ENCODE measurements at places on chromosomes 2 and 18.
A peak's percentile ranks its signal among the peaks of the same experiment; 100 is the strongest.

GRCh38 chr2:187549193-187549592 is 5.0 kb downstream of the TFPI start:
- no peak for DNase-seq

DNA sequence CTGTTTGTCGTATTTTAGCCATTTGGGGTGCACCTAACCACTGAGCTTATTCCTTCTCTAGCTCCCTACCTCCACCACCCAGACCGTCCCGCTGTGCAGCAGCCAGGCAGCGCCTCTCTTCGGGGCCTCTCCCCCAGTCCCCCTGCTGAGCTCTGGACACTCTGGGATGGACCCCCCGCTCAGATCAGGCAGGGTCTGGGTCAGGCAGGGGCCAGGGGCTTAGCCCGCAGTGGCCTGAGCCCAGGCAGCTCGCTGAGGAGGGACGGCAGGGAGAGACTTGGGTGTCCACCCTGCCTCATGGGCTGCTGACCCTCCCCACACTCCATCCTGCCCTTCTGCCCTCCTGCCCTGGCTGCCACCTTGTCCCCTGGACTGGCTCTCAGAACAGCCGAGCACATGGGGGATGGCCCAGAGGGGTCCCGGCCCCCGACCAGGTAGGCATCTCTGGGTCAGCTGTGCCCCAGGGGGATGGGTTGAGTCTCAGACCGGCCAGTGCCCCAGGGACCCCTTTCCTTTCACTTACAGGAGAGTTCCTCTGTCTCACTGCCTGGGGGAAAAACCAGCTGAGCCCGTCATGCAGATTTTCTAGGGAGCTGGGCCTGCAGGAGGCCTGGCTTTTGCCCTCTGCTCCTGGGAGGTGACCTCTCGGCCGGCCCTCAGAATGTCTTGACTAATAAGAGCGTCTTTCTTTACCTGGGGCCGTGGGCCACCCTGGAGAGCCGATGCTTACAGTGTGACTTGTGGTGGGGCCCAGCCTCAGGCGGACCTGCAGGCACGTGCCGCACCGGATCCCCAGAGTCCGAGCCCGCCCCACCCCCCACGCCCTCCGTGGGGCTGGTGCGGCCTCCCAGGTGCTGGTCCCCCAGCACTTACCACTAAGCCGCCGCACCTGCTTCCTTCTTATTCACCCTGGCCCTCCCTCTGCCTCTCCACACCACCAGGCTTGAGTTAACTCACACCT is 22.8 kb upstream of the PXDN start:
- DNase-seq: no peak

DNA sequence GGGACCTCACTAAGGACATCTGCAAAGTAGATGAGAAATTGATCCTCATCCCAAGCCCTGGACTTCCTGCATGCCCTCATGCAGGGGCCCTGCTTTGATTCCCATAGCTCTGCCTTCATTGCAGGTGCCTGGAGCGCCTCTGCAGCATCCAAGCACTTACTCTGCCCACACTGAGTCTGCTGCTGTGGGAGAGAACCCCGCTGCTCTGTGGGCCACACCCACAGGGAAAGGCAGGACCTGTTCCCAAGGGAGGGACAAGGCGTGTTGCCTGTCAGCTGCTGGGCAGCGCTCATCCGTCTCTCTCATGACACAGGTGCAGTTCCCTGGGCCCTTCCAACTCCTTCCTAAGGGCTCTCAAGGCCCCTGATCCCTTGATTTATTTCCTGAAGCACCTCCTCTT is 266.8 kb upstream of the SMIM21 start:
- DNase-seq: no peak

GRCh38 chr2:95082477-95082876 is 39.1 kb downstream of the MRPS5 start:
- DNase-seq: no peak

GRCh38 chr2:195711478-195711877 is 54.5 kb downstream of the SLC39A10 start:
- DNase-seq: no peak

DNA sequence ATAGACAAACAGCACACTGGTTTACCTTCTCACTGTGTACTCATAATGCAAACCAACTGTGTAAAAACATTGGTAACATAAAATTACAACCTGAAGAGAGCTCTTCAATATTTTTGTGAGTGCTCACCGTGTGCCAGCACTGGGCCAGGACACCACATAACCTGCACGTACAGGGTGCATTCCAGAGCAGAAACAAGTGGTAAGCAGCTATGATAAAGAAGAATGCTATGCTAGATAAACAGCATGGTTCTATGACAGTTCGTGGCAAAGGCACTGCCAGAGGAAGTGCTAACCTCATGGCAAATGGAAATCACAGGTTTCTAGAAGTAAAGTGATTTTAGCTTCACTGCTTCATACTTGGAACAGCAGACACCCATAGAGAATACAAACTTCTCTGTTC is 343.5 kb downstream of the MTX2 start:
- DNase-seq: no peak

DNA sequence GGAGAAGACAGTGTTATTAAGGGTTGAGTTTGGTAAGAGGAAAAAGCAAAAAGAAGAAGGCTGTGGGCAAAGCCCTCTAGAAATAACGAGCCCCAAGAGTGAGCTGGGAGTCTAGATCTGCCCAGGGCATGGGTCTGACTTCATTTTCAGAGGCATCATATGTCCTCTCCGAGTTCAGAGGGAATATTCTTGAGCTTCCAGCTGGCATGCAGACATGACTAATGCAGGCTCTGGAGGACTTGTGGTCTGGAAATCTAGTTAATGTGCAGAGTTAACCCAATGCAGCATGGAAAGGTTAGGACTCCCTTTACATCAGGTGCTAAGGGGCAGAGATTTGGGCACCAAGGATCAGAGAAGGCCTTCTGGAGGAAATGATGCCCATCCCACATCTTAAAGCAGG is 7.3 kb downstream of the ACMSD start:
- DNase-seq: no peak

- no peak for DNase-seq
These were observed 96.2 kb downstream of the GLI2 start for GRCh38 chr2:120831891-120832290.

DNA sequence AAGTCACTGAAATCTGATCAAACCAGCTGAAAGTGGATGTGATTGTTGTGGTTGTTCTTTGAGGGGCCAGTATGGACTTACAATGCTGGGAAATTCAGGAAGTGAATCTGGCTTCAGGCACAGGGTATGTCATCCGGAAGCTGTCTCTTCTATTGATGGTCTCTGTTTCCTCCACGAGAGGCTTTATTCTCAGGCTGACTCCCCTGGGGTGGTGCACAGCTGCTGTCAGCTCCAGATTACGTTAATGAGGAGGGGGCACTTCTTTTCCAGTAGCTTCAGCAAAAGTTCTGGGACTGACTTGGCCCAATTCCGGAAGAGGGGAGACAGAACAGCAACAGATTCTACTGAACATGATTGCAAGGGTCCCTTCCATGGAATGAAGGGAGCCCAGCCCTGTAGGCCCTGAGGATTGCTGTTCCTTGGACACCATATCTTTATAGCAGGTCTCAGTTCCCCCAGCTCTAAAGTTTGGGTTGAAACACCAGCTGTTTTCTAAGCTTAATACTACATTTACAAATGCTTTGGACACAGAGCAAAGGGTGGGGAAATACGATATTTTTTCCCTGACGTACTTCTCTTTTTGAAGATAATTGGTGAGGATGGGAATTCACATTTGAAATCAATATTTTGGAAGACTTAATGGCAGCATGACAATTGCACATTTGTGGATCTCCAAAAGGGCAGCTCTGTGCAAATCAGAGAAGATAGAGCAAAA is 400.9 kb downstream of the TSN start:
- no peak for DNase-seq

DNA sequence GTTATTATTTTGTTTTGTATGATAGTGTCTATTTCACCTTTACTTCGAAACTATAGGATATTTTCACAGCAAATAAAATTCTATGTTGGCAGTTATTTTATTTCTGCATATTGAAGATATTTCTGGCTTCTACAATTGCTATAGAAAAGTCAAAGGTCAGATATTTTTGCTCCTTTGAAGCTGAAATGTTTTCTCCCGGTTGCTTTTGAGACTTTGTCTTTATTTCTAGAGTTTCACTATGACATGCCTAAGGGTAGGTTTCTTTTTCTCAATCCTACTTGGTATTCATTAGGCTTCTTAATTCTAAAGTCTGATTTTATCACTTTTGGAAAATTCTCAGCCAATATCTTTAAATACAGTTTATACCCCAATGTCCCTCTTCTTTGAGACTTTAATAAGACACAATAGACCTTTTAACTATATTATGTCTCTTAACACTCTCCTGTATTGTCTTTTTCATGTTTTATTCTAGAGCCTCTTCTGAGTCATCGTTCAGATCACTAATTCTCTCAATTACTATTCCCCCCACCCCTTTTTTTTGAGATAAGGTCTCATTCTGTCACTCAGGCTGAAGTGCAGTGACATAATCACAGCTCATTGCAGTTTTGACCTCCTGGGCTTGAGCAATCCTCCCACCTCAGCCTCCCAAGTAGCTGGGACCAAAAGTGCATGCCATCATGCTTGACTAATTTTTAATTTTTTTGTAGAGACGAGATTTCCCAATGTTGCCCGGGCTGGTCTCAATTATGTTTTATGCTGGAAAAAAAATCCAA is 50.5 kb downstream of the USP37 start:
- DNase-seq: no peak

DNA sequence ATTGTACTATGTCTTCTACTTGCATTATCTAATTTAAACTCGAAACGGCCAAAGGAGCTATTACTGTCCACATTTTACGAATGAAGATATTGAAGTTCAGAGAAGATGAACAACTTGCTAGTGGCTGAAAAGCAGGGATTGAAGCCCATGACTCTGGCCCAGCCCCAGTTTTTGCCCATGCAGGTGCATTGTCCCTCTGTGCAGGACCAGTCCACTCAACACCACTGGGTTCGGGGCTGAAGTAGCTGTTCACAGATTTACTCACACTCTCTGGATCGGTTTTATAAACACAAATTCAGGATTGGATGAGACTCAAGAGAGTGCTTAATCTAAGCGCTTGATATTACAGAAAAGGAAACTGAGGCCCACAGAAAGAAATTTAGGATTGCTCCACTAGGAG is 1.4 kb upstream of the IHH start:
- no peak for DNase-seq

DNA sequence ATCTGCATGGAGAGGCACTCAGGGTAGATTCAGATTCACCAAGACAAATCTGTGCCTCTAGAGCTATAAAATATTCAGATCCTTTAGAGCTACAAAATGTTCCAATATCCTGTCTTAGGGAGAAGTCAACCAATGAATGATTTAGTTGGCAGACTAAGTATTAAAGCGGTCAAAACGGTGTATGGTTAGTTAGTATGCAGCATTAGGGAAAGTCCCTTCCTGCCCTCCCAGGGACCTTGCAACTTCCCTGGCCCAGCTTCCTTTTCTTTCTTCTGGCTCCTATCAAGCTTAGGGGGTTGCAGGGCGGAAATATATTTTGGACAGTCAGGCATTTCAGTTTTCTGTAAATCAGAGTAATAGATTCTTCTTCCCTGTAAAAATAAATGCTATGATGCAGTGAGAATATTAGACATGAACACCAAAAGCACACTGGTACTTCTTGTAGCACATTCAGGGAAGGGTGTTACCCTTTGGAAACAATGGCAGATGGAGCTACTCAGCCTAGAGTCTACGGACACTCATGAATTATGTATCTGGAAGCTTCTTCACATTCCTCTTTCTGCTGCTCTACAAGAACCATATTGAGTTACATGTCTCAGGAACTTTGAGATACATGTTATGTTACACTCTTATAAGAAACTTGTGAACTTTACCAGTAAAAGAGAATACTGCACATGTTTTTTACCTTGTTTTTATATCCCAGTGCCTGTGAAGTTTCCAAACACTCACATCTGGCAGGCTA is 45.7 kb downstream of the CCDC93 start:
- no peak for DNase-seq

- no peak for DNase-seq
These were observed 21.5 kb downstream of the MEIS1 start for GRCh38 chr2:66456183-66457041.

DNA sequence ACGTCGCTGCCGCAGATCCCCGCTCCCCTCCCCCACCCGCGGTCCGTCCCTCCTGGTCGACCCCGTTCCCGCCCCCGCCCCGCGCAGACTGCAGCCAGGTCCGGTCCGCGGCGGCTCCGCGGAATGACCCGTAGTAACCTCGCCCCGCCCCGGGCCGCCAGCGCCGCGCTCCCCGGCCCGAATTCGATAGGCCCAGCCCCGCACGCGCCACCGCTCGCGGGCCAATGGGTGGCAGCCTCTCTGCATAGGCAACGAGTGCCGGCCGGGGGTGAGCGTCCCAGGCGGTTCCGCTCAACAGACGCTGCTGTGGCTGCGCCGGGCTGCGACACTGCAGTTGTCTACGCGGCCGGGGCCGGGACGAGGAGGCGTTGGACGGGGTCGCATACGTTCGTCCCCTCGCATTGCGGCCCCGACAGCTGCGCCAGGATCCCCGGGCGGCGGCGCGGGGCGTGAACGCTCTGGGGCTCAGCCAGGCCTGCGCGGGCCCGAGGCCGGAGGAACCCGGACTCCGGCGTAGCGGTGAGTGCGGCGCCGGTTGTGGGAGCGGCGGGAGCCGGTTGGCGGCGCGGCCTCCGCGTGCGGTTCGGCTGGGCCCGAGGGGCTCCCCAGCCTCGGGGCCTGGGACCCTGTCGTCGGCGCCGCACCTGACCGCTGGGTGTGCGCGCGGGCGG is at the start of gene ACSL3:
Gene ACSL3, plus strand, starts transcription at position 297 of the 671 bp plus-strand sequence. CDS start 47,737 bp downstream, outside the sequence.
- DNase-seq: peak; percentile 97

DNA sequence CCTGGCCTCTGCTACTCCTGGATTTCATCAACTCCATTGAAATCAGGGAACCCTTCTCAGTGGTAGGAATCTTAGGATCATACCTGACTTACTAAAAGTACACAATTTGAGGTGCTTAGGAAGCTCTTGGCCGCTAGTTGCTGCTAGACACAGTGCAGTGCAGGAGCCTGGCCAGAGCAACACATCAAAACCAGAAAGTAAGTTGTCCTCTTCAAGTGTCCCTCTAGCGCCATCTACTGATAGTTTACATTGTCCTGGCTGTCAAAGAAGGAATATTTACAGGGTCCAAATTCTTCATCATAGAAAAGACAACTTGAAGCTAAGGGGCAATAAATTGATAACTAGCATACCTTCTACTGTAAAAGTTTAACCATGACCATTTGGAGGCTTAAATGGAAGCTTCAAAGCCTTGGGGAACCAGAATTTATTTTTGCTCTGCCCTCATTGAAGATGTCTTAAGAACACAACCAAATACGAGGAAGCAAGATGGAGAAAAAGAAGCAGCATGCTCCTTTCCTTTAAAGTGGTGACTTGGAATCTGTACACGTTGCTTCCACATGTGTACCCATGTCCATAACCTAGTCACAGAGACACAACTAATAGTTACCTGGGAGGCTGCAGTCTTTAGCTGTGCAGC is 889.1 kb upstream of the GCFC2 start:
- peak; percentile 75 for DNase-seq

GRCh38 chr18:50096766-50097435 is 98.0 kb downstream of the MYO5B start:
- no peak for DNase-seq

GRCh38 chr2:192007581-192008228 is 160.8 kb upstream of the CAVIN2 start:
- no peak for DNase-seq
